ENCODE measurements at places on chromosomes 12 and 14.

- DNase-seq: no peak
Measured at GRCh38 chr12:30613119-30613830, 82.4 kb downstream of the IPO8 start.

- no peak for DNase-seq
Measured at GRCh38 chr12:9888665-9889273, 7.5 kb downstream of the KLRF2 start.

DNA sequence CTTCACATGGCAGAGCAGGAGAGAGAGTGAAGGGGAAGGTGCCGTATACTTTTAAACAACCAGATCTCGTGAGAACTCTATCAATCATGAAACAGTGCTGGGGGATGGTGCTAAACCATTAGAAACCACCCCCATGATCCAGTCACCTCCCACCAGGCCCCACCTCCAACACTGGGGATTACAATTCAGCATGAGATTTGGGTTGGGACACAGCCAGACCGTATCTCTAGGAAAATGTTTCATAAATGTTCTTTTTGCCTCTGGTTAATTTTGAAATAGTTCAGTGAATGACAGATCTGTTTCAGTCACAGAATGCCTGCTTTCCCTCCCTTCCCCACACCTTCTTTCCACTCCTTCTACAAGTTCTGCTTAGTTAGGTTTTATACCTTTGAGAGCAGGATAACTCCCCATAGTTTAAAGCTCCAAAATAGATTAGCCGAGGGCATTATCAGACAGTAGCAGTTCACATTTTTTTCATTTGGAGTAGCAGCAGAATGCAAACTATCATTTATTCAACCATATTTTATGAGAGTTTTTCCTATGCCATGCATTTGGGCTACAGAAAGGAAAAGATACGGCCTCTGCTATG is 27.1 kb downstream of the PELI2 start:
- DNase-seq: no peak

GRCh38 chr14:69818758-69819191 is 21.7 kb upstream of the SLC10A1 start:
- peak; percentile 54 for DNase-seq

DNA sequence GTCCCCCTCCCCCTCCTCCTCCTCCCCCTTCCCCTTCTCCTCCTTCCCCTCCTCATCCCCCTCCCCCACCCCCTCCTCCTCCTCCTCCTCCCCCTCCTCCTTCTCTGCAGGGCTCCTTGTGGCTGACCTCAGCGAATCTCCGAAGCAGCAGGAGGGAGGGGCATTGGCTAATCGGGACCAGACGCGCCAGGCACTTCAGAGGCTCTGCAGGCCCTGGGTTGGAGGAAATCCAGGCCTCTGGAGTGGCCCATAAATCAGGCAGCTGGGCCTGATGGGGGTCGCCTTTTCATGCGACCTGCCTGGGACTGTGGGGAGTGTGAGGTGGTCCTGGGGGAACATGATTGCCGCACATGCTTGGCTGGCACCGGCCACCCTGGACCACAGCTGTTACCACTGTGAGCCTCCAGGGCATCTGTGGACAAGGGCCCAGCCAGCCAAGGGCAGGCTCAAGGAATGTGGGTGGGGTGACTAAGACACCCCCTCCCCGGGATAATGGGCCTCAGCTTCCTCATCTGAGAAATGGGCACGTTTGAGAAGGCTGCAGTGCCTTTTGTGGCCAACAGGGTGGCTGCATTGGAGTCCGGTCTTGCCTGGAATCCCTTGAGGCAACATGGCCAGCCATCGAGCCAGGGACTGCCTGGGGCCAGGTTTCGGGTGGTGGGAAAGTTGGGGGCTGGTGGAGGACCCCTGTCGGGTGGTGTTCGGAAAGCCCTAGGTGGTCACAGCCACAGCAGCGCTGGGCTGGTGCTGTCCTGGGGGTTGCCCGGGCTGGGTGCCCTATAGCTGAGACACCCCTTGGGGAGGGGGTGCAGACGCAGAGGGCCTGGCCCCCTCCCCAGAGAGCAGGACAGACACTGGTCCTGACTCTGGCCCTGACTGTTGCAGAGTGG is 12.0 kb downstream of the KIF26A start:
- DNase-seq: no peak

GRCh38 chr12:95445884-95446505 is 28.0 kb upstream of the METAP2 start:
- no peak for DNase-seq

DNA sequence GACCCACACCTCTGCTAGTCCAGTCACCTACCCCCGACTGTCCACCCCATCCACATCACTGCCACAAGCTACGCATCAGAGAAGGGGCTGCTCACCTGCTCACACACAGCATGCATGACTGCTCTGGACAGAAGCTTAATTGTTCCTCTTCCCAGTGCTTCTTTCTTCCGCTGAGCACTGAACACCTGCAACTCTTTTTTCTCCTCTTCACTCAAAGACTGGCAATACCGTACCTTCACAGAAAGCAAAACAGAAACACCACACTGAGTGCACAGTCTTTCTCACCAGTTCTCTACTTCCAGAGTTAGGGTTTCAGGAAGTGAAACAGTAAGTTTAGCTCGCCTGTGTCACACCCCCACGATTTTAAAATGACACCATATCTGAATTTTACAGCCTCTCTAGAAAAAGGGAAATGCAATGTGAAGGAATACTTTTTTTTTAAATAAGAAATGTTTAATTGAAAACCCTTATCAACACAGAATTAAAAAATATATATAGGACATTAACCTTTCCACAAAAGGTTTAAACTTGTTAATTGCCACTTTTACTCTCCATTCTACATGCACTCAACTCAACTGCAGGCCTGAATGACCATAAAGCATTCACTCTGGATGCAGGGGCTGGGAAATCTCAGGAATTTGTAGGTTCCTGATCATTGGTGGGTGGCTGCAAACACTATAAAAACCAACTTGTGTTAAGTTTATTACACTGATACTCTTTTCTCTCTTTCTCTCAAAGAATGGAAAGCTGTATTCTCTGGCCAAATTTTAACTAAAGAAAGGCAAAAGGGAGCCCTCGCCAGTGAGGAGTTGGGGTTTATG is 120.0 kb downstream of the PRICKLE1 start:
- no peak for DNase-seq

- DNase-seq: no peak
Measured at GRCh38 chr12:6432991-6433390, 11.8 kb upstream of the CD27 start.

DNA sequence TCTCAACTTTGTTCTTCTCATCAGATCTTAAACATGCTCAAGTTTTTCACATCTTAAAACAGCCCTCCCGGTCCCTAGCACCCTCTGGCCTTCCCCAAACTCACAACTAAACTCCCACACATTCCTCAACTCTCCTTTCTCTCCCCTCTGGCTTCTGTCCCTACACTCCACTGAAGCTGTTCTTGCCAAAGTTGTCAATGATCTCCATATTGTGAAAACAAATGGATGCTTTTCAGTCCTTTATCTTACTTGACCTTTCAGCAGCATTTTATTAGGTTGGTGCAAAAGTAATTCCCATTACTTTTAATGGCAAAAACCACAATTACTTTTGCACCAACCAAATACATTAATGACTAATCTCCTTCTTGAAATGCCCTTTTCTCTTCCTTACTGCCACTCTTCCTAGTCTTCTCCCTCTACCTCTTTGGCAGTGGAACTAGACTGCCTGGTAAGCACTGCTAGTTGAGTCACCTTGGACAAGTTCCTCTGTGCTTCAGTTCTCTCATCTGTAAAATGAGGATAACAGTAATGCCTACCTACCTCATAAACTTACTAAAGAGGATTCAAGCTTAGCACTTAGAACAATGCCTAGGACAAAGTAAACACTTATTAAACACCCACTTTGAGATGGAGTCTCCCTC is 16.0 kb downstream of the CERS5 start:
- no peak for DNase-seq

DNA sequence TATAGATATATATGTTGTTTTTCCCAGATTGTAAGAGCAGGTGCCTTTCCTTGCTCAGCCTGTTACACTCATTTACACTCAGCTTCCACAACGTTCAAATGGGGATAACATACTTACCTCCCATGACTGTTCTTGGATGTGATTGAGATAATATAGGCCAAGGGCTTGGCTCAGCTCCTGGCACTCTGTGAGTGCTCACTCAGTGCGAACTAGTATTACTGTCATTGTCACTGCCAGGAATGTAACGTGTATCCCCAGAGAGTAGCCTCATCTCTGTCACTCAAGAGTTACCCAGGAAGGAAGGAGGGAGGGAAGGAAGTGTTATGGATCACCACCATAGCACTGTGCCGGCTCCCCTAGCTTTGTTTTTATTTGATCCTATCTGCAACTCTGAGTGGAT is 307.9 kb downstream of the PDZRN4 start:
- no peak for DNase-seq

DNA sequence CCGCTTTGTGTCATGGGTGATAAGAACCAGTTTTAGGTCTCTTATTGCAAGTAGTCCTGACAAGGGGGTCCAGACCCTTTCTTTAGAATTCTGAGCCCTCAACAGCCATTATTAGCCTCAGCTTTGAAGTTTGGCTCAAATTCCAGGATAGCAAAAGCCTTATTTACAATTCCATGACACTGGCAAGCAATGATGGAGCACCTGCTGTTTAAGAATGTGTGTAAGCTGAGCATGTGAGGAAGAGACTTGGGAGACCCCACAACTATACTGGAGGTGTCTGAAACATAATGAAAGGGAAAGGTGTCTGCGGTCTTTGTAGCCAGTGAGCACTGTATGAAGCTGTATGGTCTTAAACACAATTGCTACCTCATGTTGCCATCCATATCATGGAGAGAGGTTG is 119.8 kb downstream of the TBX5 start:
- DNase-seq: no peak

DNA sequence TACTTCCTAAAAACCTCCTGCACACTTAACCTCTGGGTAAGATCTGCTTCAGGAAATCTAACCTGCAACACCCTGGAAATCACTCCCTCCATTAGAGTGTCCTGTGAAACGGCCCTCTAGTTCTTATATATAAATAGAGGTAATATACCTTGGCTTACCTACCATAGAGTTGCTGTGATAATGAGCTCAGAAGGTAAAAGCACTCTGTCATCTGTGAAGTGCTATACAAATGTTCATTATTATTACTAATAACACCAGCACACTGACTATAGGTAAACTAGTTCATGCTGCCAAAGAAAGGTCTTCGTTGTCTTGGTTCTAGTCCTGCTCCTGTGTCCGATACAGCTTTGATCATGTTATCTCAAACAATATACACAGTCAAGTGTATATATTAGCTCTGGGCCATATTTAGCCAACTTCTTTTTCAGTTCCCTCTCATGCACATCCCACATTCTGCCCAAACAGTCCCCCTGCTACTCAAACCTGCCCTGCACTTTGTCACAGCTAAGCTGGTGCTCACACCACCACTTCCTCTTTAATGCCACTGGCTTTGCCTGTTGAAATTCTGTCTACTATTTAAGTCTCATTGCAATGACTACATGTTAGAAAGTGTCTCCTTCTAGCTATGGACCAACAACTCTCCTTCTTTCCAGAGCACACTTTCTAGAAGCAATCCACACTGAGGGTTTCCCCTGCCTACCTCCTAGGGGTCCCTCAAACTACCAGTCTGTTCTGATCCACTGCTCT is 5.1 kb downstream of the E2F7 start:
- no peak for DNase-seq

DNA sequence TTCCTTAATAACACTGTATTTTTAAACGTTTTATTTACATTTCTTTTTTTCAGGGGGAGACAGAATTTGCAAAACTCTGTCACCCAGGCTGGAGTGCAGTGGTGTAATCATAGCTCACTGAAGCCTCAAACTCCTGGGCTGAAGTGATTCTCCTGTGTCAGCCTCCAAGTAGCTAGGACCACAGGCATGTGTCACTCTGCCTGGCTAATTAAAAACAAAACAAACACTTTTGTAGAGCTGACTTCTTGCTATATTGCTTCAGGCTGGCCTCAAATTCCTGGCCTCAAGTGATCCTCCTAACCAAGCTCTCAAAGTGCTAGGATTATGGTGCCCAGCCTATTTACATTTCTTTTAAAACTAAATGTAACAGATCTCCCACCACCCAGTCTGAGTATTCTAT is 12.7 kb downstream of the CPSF6 start:
- DNase-seq: no peak

GRCh38 chr12:2982361-2982760 is 23.2 kb downstream of the TEAD4 start:
- DNase-seq: no peak

- DNase-seq: no peak
Measured at GRCh38 chr12:29547151-29547632, 49.7 kb upstream of the OVCH1 start.

DNA sequence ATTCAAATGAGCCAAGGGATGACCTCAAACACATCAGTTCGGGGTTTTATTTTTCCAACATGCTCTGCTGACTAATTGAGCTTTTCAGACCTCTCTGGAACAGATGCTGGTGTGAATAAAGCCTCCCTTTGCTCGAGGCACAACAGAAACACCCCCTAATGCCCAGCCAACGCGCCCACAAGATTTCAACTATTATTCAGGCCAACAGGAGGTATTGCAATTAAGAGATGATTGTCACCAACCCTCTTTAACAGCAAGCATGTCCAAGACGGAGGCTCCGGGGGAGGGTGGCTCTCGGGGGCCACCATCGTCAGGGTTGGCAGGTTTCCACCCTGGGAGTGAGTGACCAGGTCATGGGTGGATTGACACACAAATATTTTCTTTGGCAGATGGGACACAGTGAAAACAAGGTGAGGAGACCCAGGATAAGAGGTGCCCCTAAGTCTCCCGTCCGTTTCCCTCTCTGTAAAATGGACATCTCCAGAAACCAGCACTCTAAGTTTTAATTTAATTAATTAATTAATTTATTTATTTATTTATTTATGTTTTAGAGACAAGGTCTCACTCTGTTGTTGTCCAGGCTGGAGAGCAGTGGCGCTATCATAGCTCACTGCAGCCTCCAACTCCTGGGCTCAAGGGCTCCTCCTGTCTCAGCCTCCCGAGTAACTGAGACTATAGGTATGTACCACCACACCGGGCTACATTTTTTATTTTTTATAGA is 56.1 kb downstream of the MAP1LC3B2 start:
- DNase-seq: no peak

Data from activated naive CD8-positive, alpha-beta T cell treated with anti-CD3 and anti-CD28 coated beads, Interleukin-2, amount 50 U/mL, for 24 hours (primary cell).